HEK293T (cell line): ENCODE measurements at places on chromosomes 7 and 10.

- no peak for DNase-seq
Measured at GRCh38 chr7:22049766-22050500, 104.2 kb upstream of the CDCA7L start.

- DNase-seq = no peak
Measured at GRCh38 chr7:158760936-158761335, 56.3 kb upstream of the NCAPG2 start.

DNA sequence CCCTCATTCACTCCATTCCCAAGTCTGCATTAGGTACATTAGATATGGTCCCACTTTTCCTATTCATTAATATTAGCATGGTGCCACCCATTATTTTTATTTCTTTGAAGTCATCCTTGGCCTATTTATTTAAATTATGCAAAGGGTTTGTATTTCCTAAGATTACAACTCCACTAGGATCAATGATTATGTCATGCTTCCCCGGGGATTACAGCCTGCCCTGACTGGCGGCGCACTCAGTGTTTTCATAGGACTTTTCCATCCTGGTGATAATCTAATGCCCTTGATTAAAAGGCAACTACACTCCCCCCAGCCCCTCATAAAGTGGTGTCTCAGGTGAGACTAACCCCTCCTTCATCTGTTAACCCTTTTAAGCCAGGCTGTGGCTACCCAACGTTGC is 187.2 kb downstream of the POU6F2 start:
- DNase-seq = peak; percentile 31

- no peak for DNase-seq
Measured at GRCh38 chr10:21015851-21016250, 118.7 kb upstream of the NEBL start.

GRCh38 chr7:3695602-3696001 is 394.6 kb downstream of the SDK1 start:
- DNase-seq = no peak

- no peak for DNase-seq
Measured at GRCh38 chr10:33743429-33743857, 409.0 kb upstream of the NRP1 start.
